ENCODE measurements at places on chromosomes 12 and 14.

DNA sequence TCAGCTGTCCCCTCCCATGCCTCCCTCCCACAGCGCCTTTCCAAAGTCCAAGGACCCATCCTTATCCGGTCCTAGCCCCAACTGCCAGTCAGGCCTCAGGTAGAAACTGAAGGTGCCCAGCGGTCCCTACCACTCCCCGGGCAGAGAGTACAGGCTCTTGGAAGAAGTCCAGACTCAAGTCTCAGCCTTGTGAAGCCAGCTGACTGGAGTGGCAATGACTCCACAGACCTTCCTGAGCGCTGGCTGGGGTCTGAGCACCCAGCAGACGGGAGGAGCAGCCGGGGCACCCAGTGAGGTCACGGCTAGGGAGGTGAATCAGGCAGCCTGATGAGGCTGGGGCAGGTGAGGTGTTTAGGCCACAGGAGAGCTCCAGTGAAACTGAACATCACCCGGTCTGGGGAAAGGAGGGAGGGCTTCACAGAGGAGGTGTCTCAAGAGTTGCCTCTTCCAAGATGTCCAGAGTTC lies 60.0 kb downstream of the ITPK1 start:
- no peak for DNase-seq

DNA sequence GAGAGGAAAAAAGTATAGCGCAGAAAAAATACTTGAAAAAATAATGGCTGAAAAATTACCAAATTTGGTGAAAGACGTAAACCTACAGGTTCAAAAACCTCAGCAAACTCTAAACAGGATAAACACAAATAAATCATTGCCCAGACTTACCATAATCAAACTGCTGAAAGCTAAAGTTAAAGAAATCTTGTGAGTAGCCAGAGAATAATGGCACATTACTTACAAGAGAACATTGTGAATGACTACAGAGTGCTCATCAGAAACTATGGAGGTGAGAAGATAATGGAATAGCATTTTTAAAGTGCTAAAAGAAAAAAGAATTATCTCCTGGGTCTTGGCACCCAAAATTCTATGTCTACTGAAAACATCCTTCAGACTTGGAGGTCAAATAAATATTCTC lies 36.0 kb downstream of the ATF1 start:
- no peak for DNase-seq

- no peak for DNase-seq
Measured at GRCh38 chr12:116540622-116541152, 18.5 kb upstream of the MAP1LC3B2 start.

- DNase-seq, result no peak
Measured at GRCh38 chr12:66156654-66157053, 13.1 kb downstream of the TMBIM4 start.

GRCh38 chr12:117213295-117213808 lies 23.1 kb upstream of the FBXO21 start:
- no peak for DNase-seq

DNA sequence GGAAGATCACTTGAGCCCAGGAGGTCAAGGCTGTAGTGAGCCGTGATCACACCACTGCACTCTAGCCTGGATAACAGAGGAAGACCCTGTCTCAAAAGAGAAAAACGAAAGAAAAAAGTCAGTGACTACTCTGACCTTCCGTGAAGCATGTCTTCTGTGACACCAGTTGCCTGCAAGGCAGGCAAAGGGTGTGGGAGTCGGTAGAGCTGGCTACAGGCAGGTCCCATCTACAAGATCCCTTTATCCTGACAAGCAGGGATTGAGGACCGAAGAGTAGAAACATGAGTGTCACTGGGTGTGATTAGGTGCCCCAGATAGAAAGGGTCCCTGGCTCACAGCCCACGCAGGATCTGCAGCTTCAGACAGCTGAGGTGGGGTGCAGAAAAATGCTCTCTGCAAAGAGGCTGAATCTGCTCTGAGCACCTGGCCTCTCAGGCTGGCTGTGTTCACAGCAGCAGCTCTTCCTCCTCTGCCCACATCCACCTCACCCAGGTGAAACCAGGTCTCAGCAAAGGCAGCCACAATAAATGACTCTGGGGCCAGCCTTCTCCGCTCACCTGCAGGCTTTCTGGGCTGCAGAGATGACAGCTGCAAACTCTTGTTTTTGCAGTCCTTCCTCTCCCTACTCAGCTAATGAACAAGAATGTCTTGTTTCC lies 28.6 kb upstream of the HSP90B1 start:
- no peak for DNase-seq

- no peak for DNase-seq
Measured at GRCh38 chr12:54222609-54223008, 33.8 kb upstream of the SMUG1 start.

DNA sequence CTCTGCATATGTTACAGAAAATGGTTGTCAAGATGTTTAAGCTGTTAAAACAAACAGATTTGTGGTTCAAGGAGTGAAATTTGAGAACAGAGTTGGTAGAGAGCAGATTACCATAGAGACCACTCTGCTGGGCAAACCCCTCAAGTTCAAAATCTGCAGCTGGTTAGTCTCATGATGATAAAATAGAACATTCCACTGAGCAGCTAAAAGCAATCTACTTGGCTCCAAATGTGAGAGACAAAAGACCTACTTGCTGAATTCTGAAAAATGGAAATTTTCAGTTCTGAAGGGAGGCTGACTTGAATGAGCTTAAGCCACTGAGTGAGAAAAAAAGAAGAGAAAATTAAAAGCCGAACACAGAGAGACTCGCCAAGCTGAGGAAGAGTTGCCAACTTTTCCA lies 519.3 kb downstream of the NOVA1 start:
- DNase-seq, result no peak

GRCh38 chr12:129971721-129972120 lies 67.9 kb upstream of the TMEM132D start:
- DNase-seq, result no peak

DNA sequence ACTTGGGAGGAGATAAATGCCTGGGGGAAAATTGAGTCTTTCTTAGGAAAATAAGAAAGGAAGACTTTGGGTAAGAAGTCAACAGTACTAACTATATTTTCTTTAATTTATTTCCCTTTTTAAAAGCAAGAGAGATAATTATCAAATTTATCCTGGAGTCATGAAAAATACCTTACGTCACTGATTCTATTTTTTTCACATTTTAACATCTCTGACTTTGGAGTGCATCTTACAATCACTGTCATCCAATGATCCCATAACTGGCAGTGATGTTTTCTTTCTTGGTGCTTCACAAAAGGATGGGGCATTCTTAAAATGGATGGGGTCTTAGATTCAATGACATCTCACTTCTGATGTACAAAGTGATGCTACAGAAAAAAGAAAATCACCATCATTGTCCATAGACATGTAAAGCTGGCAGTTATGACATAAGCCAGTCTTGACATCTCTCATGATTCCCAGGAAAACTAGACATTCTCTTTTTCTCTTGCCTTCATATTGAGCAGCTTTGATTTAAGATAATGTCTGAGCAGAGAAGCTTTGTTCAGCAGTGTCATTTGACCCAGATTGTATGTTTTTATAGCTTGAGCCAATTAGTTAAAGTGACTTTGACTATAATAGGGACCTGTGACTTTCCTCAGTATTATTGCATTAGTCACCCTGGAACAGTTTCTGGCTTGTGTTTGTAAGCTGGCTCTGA lies 236.2 kb downstream of the EGLN3 start:
- no peak for DNase-seq

GRCh38 chr12:6646276-6647082 lies 753 bp downstream of the ACRBP start:
- DNase-seq, result no peak

DNA sequence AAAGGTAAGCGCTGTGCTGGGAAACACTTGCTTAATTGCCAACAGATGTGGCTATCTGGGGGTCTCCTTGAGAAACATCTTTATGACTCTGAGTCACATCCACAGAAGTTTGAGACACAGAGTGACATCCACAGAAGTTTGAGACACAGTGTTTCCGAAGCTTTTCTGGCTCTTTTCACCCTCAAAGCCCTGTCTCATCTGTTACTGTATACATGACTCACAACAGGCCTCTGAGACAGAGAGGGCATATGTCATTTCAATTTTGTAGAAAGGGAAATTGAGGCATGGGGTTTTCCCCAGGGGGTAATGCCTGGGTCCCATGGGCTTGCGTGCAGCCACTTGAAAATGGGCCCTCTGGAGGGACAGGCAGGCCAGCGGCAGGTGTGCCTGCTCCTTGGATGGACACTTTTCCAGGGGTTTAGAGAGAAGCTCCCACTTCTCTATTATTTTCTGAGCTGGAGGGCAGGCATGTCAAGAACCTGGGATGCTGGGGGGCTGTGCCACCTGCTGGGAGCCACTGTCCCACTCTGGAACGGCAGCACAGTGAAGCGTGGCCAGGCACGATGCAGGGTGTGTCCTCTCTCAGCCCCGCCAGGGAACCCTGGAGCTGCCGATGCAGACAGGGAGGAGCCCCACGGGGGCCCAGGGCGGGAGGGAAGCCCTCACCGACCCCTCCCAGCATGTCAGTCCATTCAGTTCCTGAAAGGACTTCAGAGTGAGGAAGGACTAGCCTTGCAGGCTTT lies 111.3 kb upstream of the FKBP4 start:
- no peak for DNase-seq

- no peak for DNase-seq
Measured at GRCh38 chr12:64631197-64631596, 20.9 kb downstream of the RASSF3 start.

- DNase-seq, result no peak
Measured at GRCh38 chr12:102888511-102888910, 28.5 kb downstream of the PAH start.

- DNase-seq, result no peak
Measured at GRCh38 chr12:26830363-26830762, 2.6 kb downstream of the ITPR2 start.

DNA sequence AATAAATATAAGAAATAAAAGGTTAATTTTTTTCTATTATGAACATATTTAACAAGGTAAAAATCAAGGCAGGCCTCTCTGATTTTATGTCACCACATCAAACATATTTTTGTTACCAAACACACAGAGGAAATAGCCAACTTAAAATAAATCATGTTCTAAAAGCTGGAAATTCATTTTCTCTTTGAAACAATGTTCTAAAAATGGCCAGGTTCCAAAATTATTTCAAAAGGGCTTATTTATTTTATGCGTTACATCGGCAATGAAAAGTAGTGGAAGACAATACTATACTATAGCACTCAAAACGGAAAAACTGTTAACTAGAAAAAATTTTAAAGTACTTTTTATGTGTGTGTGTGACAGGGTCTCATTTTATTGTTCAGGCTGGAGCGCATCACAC lies 24.0 kb upstream of the RASSF8 start:
- DNase-seq, result no peak

DNA sequence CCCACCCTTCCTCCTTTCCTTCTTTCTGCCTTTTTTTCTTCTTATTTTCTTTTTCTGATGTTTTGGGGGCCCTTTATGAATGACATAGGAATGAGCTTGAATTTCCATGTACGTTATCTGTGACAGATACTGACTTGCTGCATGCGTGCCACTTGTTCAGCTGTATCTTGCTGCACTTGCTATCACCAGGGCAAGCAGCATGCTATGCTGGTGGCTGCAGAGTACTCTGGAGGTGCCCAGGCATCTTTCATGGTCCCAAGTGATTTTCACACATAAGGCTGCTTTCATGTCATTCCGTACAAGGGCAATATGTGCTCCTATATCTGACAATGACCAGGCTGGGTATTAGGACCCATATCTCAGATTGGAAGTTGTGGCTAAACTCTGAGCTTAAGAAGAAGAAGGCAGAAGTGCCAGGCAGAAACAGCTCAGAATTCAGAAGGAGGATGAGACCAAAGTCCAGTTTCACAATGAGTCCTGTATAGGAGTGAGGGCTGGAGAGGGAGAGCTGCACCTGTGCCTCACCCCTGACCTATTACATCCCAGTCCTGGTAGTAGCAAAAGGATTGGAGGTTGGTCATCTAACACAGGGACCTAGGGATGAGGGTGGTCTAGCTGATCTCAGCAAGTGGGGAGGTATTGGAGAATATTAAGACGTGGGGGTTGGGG lies 299.0 kb upstream of the DDHD1 start:
- no peak for DNase-seq

DNA sequence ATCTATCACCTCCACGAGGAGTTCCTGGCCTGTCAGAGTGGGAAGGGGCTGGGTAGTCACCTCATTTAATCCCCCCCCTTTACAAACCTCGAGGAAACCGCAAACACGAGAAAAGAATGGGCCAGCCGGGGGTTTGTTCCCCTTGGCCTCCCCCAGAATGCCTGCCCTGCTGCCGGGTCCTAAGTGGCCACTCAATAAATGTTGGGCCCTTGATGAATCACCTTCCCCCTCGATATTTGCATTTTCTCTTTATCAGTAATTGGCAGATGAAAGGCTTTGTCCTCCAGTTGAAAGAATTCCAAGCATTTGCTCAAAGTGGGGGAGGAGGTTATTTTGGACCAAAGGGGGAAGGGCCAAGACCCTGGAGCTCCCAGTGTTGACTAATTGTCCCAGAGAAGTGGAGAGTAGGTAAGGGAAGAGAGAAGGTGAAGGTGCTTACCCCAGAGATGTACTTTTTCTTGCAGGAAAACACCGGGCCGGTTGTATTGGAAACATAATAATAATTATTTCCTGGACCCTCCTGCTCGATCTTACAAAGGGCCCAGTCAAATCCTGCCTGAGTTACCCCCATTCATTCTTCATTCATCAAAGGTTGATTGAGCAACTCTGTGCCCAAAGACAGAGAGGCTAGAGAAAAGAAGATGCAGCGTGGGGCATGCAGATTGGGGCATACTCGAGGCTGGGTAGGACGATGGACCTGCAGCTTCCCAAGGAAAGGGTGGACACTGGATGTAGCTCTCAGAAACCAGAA lies 1.9 kb upstream of the KDM2B start:
- DNase-seq, result no peak

DNA sequence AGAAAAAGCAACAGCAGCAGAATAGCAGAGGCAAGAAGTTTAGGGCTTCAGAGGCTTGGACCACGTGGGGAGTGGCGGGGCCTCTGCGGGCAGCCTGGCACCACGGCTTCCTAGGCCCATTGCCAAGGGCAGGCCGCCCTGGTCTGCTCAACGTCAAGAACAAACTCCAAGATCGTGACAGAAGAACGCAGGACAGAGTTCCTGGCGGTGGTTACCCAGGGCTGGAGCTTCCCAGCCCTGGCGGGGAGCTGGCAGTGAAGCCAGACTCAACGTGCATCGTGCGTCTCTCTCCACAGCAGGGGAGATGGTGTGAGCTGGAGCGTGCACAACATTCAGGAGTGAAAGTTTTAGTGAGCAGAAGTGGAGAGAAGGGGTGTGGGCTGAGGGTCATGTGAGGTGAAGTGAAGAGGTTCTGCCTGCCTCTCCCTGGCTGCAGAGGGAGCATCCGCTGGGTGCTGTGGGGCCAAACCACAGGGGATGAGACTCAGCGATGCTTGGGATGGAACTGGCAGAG lies 13.9 kb upstream of the CACNA2D4 start:
- DNase-seq, result no peak

DNA sequence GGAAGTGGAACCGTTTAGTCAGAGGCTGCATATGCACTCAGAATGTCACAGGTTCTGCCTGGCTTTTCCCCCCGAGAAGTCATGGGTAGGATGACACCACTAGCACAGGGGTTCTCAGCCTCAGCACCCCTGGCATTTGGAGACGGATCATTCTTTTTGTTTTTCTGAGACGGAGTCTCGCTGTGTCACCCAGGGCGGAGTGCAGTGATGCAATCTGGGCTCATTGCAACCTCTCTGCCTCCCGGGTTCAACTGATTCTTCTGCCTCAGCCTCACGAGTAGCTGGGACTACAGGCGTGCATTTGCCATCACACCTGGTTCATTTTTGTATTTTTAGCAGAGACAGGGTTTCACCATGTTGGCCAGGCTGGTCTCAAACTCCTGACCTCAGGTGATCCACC lies 28.1 kb downstream of the BCL7A start:
- no peak for DNase-seq
